Progenitor cell of endocrine pancreas (in vitro differentiated cells): ENCODE measurements at places on chromosomes 2 and 18. TPM values are rescaled to one million over a fixed set of nuclear protein-coding genes. Genes with fewer than 3 reads are reported as not detected.

The MAL gene
- not detected in 2 replicates for total RNA-seq

The PASK gene
- 57.1 and 60.4 TPM in 2 replicates for total RNA-seq

The PSMA8 gene
- total RNA-seq: 0.29 TPM in 1 of 2 replicates, not detected in the other

The POLE4 gene
- total RNA-seq: 27.7 and 33.4 TPM in 2 replicates
